ENCODE measurements at places on chromosomes 5 and 9.

DNA sequence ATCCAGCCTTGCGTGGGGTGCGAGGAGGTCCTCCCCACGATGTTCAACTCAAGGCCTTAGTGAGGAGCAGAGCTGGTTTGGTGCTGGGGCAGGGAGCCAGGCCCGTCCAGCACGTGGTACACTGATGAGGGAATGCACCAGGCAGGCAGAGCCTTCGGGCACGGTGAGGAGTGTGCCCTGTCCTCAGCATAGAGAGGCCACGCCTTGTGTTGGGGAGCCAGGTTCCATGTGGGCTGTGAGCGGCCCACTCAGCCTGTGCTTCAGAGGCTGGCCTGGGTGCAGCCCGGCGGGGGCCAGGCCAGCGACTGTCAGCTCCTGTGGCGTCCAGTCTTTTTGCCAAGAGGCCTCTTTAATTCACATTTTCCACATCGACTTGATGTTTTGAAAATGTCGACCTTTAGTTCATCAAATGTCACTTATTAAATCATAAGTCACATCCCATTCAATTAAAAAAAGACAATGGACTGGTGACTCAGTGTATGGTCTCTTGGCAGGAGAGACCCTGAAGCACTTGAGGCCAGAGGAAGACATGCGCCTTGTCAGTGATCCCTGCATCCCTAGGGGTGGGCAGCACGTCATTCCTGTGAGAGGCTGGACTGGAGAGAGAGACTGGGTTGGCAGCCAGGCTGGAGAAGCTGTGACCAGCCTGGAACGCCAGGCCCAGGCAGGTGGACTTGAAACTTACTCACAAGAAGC is 21.7 kb downstream of the ERGIC1 start:
- DNase-seq, result no peak

DNA sequence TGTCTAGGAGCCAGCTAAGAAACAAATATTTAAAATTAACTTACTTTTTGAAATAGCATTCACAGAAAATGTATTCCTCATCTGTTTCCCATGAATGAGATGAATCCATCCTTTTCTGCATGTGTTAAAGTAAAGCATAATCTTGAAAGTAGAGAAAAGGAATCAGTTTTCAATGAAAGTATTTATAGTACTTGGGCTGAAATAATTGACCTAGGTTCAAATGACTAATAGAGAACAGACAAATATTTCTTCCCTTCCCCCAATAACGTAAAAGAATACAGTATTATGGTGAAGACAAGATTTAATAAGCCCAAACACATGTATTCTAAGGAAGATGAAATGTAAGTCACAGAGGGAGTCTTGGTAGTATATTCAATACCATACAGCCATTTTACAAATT is 403.5 kb downstream of the ZNF608 start:
- DNase-seq, result no peak

DNA sequence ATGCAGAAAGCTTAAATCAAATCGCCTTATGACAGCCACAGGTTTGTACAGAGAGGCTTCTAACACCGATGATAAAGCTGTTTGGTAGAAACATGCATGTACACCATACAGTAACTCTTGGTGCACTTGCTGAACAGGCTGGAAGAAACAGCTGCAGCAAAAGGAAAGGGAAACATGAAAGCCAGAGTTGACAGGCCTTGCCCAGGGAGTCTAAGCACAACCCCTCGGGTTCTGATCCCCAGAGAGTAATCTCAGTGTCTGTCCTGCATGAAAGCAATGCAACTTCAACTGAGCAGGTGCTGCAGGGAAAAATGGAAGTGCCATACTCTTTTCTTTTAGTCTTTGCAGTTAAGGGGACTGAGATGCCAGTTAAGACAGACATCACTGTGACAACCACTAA is 419.9 kb downstream of the BNC2 start:
- DNase-seq, result no peak

GRCh38 chr5:138748630-138749081 is 4.6 kb upstream of the CTNNA1 start:
- no peak for DNase-seq

GRCh38 chr9:124427281-124427680 is 12.0 kb upstream of the PSMB7 start:
- no peak for DNase-seq

- DNase-seq, result no peak
Measured at GRCh38 chr9:3992222-3992621, 307.6 kb downstream of the GLIS3 start.

- DNase-seq, result no peak
Measured at GRCh38 chr9:133505901-133506652, 18.7 kb downstream of the MYMK start.

- no peak for DNase-seq
Measured at GRCh38 chr9:133071484-133072150, 9.8 kb downstream of the CEL start.

GRCh38 chr9:99778836-99779235 is 42.8 kb upstream of the NR4A3 start:
- DNase-seq, result no peak

DNA sequence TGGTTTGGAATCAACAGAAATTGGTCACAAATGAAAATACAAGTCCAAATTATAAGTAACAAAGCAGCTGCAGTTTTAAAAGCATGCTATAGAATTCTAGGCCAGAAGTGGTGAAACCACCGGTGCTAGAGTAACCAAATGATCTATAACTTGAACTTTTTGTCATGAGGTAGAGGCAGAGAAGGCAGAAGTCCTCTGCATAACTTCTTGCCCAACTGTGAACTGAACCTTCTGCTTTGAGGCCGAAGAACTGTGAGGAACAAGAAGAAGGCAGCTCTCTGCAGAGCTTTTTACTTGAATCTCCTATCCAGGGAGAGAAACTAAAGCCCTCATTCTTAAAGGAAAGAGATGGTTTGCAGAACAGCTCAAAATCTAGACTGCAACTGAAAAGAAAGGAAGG is 36.2 kb upstream of the TENT2 start:
- no peak for DNase-seq

DNA sequence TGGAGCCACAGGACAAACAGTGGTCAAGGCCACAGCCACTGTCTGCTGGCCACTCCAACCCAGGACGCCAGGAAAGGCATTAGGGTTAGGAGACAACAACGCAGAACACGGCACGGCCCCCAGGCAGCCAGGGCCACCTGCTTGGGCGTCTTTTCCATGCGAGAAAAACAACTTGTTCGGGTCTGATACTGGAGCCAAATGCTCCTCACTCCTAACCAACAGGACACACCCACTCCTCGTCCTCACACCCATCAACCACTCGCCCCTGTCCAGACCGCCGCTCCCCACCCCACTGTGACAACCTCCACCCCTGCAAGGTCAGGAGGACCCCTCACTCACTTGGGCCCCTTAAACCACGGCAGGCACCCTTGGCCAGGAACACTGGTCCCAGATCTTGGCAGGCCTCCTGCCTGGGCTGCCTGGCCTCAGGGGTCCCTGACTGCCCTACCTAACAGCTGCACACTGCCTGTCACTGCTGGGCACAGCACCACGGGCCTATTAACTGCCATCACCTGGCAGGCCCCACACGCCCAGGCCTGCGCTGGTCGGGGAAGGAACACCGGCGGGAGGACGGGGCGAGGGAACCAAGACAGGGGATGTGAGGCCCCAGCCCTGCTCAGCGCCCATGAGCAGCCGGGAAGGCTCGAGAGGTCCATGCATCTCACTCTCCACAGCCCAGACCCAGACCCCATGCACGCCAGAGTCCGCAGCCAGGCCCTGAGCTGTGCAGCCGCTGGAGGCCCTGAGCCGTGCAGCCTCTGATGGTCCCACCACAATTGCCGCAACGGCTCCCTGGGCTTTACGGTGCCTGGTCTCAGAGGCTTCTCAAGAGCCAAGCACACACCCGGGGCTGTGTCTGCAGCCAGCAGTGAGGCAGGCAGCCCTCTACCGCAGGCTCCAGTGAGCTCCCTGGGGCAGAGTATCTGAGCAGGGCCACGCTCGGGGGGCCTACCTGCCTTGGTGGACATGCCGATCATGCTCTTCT is 13.8 kb downstream of the CLPTM1L start:
- no peak for DNase-seq

DNA sequence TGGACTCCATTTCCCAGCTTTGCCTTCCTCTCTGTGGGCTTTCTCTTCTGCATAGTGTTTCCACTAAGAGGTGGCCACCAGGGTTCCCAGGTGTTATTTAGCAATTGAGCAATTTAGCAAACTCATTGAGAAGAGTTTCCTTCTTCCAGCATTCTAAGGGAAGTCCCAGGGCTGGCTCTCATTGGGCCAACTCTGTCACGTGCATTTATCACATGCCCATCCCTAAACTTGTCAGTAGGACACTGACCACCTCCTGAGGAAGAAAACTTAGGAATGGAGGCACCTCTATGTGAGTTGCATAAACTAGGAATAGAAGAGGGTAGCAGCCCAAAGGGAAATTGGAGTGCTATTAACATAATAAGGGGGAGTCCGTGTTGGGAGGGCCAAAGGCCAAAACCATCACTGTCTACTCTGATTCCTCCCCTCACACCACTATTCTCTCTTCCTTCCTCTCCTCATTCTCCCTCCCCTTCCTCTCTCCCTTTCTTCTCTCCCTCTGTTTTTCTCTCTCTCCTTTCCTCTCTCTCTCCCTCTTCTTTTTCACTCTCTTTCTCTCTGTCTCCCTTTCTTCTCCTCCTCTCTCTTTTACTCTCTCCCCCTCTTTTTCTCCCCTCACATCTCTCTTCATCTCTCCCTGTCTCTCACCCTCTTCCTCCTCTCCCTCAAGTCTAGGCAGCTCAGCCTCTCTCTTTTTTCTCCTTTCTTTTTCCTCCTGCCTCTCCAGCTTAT is 213.4 kb downstream of the PALM2AKAP2 start:
- DNase-seq, result no peak

- peak; percentile 62 for DNase-seq
Measured at GRCh38 chr9:71910650-71911060, 338 bp downstream of the ABHD17B start.

- DNase-seq, result peak; percentile 8
Measured at GRCh38 chr9:99634186-99634585, 187.5 kb upstream of the NR4A3 start.

GRCh38 chr5:115360046-115360685 is 63.7 kb upstream of the CCDC112 start:
- DNase-seq, result no peak

- DNase-seq, result no peak
Measured at GRCh38 chr5:158294701-158295100, 435.8 kb upstream of the CLINT1 start.

- DNase-seq, result no peak
Measured at GRCh38 chr5:143734456-143734780, 77.5 kb upstream of the HMHB1 start.

- peak; percentile 70 for DNase-seq
Measured at GRCh38 chr5:69334793-69335268, 2.2 kb upstream of the CCDC125 start.

GRCh38 chr9:85310573-85310972 is 431.2 kb downstream of the AGTPBP1 start:
- DNase-seq, result no peak

GRCh38 chr5:162189719-162190118 is 122.1 kb downstream of the GABRG2 start:
- no peak for DNase-seq

- no peak for DNase-seq
Measured at GRCh38 chr9:131122158-131122557, 3.2 kb upstream of the NUP214 start.

DNA sequence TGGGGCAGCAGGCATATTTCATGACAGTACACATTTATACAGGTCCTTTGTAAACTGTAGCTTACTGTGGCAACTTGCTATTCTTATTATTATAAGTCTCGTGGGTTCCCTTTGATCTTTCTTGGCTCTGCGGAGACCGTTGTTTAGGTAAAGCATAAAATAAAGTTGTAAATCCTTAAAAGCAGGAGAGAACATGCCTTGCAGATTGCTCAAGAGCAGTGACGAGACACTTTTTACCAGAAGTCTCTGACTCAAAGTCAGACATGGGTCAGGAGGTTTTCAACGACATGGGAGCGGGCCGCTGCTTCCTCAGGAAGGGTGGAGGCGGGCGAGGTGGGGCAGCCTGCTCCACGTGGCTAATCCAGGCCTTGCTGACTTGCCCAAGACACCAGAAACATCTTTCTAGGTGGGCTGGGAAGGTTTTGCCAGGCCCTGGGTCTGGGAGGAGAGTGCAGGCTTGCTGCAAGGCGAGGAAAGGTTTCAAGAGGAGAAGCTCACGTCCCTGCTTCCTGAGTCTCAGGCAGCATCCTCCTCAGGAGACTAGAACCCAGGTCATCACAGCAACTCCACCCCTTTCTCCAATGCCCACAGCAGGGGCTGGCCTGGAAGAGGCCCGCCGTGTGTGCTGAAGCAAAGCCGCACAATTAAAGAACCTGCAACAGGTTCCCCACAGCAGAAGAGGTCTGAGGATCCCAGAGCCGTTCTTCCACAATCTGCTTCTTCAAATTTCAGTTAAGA is 6.5 kb downstream of the TBC1D2 start:
- peak; percentile 6 for DNase-seq

DNA sequence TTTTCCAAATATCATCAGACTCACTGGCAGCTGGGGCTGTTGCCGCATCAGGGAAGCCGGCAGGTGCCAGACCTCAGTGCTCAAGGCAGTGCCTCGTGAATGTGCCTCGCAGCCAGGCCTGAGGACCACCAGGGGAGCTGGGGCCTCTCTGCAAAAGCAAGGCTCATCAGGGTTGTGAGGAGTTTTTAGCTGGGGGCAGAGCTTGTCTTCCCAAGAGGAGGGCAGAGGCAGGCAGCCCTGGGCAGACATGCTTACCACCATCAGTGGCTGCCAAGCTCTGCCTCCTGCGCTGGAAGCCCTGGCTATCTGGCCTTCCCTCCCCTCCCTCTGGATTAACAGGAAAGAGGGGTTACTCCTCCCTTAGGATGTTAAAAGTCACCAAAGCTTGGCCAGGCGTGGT is 8.8 kb upstream of the TBC1D9B start:
- no peak for DNase-seq

GRCh38 chr9:82488313-82489200 is 500.0 kb downstream of the SPATA31D1 start:
- DNase-seq, result peak; percentile 88

DNA sequence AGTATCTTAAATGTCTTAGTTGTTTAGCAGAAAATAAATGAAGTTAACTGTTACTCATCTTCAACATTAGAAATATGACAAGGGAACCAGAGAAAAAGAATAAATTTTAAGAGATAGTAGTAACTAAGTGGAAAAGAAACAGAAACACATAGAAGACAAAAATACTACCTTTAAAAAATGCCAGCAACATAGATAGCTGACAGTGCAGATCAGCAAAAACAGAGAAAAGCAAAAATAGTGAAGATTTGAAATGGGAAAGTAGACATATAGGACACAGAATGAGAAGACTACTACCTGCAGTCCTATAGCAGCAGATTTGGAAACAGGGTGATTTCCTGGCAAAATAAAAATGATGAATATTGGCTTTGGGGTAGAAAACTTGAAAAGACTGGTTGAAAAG is 48.5 kb downstream of the ICE1 start:
- DNase-seq, result no peak

DNA sequence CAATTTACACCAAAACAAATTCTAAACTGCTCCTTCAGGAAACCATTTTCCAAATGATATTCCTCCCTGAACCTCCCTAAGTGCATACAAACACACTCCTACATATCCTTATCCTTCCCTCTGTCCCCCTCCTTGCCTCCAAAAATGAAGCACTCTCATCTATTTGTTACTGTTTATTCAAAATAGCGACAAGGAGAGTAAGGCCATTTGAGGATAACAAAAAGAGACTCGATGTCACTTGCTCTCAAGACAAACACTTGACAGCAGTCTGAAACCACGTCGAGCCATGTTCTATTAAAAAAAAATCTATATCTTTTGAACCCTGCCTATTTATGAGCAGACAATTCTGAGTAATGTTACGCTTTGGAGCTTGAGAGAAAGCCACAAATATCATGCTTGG is 547.9 kb downstream of the DTWD2 start:
- DNase-seq, result no peak
